Activated CD4-positive, alpha-beta T cell treated with anti-CD3 and anti-CD28 coated beads, Interleukin-2, amount 50 U/mL, for 1 hour (primary cell): ENCODE measurements at places on chromosomes 12 and 14.

- no peak for DNase-seq
Observed at GRCh38 chr12:40263616-40264409, 39.0 kb downstream of the LRRK2 start.

DNA sequence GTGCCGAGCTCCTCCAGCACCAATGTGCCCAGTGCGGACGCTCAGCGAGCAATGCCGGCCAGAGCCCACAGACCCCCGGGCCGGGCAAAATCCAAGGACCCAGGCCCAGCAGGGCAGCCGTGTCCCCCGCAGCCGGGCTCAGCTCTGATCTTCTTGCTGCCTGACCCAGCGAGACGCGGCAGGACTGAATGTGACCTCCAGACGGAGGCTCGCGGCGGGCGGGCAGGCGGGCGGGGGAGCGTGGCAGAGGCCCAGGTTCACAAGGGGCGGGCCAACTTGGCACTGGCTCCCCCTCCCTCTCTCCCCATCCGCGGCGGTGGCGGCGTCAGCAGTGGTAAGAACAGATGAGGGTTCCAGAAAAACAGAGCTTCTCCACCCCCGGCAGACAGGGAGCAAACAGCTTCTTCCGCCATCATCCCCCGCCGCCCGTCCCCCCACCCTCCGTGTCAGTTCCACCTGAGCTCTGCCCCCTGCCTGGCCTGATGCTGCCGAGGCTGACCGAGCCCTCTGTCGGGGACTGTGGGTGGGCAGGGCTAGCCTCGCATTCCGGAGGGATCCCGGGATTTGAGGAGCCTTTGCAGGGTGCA lies 94.3 kb downstream of the RFLNA start:
- peak; percentile 77 for DNase-seq

DNA sequence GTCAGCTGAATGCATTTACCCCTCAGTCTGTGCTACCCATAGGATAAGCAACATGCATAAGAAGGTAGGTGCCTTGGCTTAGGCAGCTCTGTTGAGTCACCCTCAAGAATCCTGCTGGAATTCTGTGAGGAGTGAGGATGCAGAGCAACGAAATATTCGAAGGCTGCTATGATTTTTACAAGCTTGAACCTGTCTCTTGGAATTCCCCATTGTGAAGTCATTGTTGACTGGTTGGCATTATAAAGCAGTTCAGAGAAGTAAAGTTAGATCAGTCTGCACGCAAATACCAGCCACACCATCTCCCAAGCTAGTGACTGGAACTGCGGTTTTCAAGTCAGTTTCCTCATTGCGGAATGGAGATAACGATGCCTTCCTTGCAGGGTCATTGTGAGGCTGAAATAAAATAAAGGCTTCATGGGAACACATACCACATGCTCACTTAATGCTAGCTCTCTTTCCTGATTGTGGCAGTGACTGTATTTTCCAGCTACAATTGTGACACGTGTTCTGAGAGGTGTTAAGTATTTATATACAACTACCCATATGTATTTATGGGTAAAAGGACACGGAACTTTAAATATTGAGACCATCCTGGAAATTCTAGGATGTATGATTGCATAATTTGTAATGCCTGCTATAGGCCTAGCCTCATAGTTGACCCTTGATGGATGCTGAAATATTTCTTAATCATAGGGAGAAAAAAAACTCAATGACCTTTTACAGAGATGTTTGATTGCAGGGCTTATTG lies 96.7 kb downstream of the ETV6 start:
- DNase-seq: no peak

DNA sequence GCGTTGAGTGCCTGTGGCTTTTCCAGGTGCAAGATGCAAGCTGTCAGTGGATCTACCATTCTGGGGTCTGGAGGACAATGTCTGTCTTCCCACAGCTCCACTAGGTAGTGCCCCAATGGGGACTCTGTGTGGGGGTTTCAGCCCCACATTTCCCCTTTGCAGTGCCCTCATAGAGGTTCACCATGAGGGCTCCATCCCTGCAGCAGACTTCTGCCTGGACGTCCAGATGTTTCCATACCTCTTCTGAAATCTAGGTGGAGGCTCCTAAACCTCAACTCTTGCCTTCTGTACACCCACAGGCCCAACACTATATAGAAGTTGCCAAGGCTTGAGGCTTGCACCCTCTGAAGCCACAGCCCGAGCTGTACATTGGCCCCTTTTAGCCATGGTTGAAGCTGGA lies 52.9 kb downstream of the PRKCH start:
- no peak for DNase-seq

- DNase-seq: no peak
Observed at GRCh38 chr14:49988080-49988990, 95.5 kb downstream of the ARF6 start.

DNA sequence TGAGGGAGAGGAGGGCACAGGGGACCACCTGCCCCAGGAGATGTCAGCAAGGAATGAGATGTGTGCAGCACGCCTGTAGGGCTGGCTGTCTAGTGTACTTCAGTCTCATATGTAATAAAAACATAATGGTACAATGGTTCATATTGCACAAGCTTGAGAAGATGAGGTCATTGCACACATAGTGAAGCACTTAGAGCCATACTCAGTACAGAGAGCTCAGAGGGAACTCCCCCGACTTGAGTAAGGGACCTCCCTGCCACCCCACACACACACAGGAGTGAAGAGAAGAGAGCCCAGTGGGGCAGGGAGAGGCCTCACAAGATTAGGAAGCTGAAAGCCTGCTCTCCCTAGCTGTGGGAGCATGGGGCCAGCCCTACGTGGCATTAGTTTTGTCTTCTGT lies 61.5 kb downstream of the SLC6A12 start:
- no peak for DNase-seq

DNA sequence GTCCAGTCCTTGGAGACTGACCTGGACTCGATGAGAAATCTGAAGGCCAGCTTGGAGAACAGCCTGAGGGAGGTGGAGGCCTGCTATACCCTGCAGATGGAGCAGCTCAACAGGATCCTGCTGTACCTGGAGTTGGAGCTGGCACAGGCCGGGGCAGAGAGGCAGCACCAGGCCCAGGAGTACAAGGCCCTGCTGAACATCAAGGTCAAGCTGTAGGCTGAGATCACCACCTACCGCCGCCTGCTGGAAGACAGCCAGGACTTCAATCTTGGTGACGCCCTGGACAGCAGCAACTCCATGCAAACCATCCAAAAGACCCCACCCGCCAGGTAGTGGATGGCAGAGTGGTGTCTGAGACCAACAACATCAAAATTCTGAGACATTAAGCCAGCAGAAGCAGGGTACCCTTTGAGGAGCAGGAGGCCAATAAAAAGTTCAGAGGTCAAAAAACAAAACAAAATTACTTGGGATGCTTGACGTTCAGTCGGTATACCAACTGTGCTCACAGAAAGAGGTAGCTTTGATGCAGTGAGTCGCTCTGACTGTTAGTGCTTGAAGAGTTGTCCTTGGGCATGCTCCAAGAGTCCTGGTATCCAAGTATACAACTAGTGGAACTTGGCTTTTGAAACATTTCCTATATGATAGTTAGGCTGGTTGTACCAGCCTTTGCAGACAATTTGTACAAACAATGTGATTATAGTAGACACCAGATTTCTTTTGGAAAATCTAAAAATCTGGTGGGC lies 4.8 kb downstream of the MED6 start:
- DNase-seq: no peak

GRCh38 chr14:93744876-93745275 lies 43.4 kb downstream of the PRIMA1 start:
- DNase-seq: no peak

DNA sequence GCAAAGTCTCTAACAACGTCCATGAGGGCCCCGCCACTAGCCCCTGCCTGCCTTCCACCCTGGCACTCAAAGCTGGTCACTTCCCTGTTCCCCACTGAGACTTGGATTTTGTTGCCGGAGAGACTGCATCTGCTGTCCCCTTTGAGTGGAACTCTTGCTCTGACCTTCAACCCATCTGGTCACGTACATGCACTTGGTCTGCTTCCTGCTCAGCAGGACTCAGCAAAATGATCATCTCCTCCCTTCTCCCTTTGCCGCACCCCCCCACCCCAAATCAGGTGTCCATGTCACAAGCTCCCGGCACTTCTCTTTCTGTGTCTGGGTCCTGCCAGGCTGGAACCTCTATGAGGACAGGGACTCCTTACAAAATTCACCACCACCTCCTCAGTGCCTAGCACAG lies 180.9 kb downstream of the CHST11 start:
- no peak for DNase-seq

DNA sequence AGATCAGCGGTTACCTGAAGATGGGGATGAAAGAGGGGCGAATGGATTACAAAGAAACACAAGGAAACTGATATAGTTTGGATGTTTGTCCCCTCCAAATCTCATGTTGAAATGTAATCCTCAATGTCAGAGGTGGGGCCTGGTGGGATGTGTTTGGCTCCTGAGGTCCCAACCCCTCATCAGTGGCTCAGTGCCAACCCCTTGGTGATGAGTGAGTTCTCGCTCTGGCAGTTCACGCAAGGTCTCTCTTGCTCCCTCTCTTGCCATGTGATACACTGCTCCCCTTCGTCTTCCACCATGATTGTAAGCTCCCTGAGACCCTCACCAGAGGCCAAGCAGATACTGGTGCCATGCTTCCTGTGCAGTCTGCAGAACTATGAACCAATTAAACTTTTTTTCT lies 28.0 kb downstream of the ITGA7 start:
- no peak for DNase-seq

- no peak for DNase-seq
Observed at GRCh38 chr14:90626550-90626949, 189.7 kb downstream of the TTC7B start.

DNA sequence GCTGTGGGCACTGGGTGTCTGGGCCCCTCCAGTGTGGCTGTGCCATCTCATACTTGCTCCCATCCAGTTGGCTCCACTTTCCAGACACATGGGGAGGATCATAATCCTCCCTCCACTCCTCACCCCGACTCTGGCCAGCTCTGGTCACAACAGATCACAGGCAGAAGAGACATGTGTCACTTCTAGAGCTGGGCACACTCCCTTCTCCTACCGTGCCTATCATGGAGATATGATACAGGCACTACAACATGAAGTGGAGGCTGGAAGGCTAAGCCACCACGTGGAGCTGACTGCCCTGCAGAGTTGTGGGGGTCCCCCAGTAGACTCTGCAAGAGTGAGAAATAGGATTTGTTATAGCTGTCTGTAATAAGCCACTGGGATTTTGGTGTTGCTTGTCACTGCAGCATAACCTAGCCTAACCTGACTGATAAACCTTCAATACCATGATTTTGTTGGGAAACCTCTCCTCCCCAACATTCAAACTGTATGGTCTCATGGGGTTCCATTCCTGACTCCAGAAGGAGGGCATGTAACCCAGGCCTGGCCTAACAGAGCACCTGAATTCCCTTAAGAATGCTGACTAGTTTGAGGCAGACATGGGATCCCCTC lies 20.0 kb downstream of the NT5DC3 start:
- no peak for DNase-seq

- no peak for DNase-seq
Observed at GRCh38 chr14:51310505-51310944, 70.5 kb downstream of the TMX1 start.
